ENCODE measurements at places on chromosomes 7 and 10.
A peak's percentile ranks its signal among the peaks of the same experiment; 100 is the strongest.

GRCh38 chr10:48400850-48401220 lies 94.4 kb downstream of the MAPK8 start:
- DNase-seq: no peak

GRCh38 chr10:74842301-74842954 lies 16.0 kb downstream of the KAT6B start:
- DNase-seq: no peak

DNA sequence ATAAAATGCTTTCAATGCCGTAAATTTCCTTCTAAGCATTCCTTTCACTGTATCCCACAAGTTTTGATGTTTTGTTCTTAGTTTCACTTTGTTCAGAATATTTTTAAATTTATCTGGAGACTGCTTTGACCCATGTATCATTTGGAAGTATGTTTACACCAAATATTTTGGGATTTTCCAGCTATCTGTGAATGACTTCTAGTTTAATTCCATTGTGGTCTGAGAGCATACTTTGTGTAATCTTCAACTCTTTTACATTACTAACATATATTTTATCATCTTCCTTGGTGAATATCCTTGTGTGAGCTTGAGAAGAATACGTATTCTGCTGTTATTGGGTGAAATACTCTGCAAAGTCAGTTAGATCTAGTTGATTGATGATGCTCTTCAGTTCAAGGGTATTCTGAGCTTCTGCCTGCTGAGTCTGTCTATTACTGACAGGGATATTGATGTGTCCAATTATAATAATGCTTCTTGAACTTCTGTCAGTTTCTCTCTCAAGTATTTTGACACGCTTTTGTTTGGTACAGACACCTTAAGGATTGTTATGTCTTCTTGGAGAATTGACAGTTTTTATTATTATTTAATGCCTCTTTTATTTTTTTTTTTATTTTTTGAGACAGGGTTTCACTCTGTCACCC lies 31.6 kb downstream of the MKLN1 start:
- DNase-seq: no peak

- DNase-seq: no peak
Measured at GRCh38 chr7:123795917-123796316, 47.1 kb upstream of the WASL start.

DNA sequence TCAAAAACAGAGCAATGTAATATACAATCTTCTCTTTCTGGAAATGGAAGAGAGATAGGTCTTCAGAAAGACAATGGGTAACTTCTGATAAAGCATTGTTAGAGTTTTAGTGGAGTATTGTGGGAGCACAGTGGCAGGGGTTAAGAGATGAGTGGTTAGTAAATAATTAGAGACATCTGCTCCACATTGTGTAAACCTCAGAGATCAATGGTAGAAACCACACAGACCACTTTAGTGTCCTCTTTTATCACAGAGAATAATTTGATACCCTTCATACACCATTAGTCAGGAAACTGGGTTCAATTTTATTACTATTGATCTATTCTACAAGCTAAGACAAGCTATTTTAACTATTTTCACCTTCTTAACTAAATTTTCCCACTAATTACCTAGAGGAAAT lies 35.9 kb upstream of the MAGI2 start:
- DNase-seq: no peak

DNA sequence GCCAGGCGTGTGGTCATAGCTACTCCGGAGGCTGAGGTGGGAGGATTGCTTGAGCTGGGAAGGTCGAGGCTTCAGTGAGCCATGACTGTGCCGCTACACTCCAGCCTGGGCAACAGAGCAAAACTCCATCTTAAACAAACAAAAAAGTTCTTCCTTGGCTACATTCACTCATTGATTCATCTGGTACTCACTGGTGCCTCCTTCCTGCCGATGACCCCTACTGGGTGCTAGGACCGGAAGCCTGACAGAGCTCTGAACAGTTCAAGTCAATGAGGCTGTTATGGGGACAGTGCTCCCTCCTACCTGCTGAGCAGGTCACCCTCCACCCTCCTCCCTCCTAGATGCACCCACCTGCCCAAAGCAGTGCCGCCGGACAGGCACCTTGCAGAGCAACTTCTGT lies 4.9 kb downstream of the PCOLCE start:
- DNase-seq: no peak

DNA sequence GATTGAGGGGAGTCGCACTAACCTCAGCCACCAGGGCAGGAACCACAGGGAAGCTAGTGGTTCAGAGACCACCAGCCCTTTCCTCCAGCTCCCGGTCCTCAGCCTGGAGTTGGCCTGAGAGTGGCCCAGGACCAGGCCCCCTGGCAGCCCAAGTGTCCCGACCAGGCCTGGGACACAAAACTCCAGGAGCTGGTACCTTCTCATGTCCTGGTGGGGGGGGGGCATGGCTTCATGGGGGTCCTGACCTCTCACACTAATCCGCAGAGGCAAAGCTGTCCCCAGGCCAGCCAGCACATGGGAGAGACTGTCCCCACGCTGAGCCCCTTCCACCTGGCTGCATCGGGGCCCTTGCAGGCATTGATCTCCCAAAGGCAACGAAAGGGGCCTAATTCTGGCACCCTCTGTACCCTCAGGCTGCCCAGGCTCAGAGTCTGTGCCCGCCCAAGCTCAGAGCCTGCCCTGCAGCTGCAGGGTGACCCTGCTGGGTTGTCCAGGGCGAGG lies 28.2 kb downstream of the GPRIN2 start:
- peak; percentile 80 for DNase-seq

DNA sequence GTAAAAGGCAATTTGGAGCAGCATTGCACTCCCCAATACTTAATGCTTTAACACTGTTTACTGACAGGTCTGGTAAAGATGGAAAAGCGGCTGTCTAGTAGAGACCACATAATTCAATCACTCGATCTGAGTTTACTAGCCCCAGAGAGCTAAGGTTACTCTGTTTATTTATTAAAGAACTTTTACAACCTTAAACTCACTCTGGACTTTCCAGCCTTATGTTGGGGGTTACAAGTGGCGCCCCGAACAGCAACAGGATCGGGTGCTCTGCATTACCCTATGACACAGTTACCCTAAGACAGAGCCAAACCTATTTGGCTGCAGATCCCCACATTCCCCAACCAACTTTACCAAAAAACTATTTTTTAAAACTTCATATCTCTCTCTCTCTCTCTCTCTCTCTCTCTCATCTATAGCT lies 43.9 kb downstream of the MRPS24 start:
- no peak for DNase-seq

DNA sequence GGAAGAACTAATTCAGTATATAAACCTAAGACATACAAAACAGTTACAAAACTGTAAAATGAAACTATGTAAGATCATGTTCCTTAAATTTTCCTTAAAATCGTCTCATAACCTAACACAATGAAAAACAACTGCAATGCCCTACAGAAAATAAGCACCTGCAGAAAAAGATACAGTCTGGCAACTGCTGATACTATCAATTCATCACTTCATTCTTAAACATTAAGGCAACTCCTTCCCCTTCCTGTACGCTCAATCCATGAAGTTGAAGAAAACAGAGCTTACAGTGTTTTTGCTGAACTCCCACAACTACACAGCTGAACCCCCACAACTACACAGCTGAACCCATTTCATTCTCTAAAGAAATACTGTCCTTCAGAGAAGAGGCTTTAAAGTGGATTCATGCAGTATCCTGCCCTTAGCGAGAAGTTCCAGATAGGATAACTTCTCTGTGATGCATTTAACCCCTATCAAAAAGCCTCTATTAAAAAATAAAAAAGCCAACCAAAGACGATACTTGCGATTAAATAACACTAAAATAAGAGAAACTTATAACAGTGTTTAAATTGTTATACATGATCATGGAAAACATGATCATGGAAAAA lies 50.0 kb downstream of the JMJD1C start:
- no peak for DNase-seq

DNA sequence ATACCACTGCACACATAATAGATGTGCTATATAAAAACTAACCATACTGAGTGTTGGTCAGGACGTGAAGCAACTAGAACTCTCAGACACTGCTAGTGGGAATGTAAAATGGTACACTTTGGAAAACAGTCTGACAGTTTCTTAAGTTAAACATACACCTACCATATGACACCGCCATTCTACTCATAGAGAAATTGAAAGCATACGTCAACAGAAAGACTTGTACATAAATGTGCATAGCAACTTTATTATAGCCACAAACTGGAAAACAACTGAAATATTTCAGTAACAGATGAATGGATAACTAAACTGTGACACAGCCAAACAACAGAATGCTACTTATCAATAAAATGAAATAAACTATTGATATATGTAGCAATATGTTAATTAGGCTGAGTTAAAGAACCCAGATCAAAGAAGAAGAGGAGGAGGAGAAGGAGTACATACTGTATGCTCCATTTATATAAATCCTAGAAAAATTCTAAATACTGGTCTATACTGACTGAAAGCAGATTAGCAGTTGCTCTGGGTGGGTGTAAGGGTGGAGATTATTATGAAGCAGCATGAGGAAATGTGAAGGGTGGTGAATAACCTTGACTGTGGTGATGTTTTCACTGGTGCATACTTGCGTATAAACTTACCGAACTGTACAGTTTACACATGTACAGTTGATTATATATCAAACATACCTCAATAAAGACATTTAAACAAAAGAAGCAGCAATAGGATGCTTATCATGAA lies 48.6 kb downstream of the ARHGAP21 start:
- DNase-seq: no peak

- DNase-seq: no peak
Measured at GRCh38 chr10:65365878-65366277, 1560.0 kb upstream of the LRRTM3 start.

DNA sequence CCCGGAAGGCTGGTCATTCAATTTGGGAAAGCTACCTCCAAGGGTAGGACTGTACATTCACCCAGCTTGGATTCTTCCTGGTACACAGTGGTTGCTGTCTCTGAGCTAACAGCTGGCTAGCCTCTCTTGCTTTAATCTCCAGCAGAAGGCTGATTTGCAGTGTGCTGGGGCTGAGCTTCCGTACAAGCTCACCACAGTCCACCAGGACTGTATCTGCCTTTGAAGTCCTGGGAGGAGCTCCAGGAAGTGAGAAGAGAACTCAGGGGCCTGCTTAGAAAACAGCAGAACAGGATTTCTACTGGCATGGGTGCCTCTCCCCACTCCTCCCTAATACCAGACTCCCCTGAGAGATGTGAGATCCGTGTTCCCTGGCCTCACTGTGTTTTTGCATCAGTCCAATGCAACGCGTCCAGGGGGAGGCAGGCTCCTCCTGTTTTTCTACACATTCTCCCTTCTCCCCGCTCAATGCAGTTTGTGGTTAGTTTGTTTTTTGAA lies 6.6 kb downstream of the AFAP1L2 start:
- DNase-seq: no peak

DNA sequence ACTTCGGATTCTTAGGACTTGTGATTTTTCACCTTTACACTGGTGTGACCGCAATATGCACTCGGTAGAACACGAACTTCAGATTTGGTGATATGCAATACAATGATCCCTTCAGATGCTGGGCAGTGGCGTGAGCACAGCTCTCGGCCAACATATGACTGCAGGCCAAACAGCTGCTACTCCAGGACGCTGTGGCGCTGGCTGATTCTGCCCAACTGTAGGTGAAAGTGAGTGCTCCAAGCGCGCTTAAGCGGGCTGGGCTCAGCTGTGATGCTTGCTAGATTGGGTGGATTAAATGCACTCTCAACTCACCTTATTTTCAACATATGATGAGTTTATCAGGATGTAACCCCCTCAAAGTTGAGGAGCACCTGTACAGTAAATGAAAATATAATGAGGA lies 137.6 kb upstream of the RET start:
- DNase-seq: peak; percentile 58

DNA sequence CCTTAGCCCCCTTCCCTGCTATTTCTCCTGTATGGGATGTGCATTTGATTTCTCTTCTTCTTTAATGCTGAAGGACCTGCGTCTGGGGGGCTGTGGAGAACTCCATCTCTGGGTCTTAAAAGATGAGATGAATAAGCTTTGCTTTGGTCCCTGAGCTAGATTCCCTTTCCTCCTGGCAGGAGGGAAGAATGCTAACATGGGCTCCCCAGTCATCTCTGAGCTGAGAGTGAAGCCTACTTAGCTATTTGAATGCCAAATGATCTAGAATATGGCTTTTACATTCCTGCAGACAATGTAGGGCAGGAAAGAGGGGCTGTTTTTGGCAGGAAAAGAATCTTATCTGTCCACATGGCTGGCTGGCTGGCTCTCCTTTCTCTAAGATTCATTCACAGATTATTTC lies 62.6 kb upstream of the EFCAB10 start:
- DNase-seq: no peak

GRCh38 chr10:100978121-100978900 lies 9.0 kb downstream of the MRPL43 start:
- DNase-seq: peak; percentile 42

DNA sequence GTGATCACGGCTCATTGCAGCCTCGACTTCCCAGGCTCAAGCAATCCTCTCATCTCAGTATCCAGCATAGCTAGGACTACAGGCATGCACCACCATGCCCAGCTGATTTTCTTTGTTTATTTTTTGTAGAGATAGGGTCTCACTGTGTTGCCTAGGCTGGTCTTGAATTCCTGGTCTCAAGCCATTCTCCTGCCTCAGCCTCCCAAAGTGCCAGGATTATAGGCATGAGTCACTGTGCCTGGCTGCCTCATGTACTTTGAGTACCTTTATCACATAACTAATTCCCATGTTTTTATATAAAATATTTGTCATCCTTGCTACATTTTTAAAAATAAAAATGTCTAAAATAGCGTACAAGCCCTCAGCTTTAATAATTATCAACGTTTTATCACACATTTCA lies 35.3 kb upstream of the CCDC3 start:
- no peak for DNase-seq

DNA sequence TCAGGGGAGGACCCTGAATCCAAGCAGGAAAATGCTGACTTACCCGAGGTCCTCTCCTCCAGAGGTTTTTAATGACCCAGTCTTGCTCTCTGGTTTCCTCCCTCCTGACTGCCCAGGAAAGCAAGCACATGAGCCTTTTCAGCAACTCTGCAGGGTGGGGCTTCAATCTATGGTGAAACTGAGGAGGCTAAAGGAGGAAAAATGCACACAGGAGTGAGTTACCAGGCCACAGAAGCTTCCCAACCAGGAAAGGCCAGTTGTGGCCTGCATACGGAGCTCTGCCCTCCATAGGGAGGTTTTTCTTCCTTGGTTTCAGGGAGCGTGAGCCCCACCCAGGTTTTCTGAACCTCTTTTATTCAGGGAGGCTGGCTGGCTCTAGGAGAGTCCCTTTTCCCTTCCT lies 14.1 kb upstream of the DLG5 start:
- DNase-seq: no peak

GRCh38 chr7:5792268-5792667 lies 10.8 kb upstream of the RNF216 start:
- no peak for DNase-seq

GRCh38 chr7:124399941-124400340 lies 365.7 kb downstream of the GPR37 start:
- DNase-seq: no peak

DNA sequence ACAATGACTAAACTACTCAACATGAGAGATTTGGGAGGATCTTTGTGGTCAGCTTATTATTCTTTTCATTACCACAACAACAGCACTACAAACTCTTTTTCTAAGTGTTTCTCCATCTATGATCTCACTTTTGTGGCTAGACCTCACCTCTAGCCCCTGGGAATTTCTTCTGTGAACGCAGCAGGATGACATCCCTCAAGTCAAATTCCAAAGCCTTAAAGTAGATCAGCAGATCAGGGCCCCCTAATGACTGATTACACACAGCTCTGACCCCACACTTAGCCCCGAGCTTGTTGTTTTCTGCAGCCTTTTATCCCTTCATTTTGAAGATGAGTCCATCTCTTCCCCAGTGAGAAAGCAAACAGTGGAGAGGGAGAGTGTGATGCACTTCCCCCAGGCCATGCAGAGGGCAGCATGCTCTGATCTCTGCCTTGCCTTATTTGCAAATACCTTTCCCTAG lies 27.3 kb downstream of the TFAM start:
- DNase-seq: no peak

- DNase-seq: no peak
Measured at GRCh38 chr7:16883918-16884317, 2.1 kb upstream of the AGR3 start.
